ENCODE measurements at places on chromosomes 6 and 20. TPM values are rescaled to one million over a fixed set of nuclear protein-coding genes. Genes with fewer than 3 reads are reported as not detected.

- H3K27ac ChIP-seq = no peak overlapping the region
- H3K4me3 ChIP-seq = no peak overlapping the region
- no peaks in the 10 kb centered on the region for H3K4me1 ChIP-seq
- H3K27me3 ChIP-seq = no peaks in the 10 kb centered on the region
These were observed 62.0 kb downstream of the CARMIL1 start for GRCh38 chr6:25341203-25341552.

The SOX4 gene
- total RNA-seq = 3.8 TPM

The PSORS1C1 gene
- 4.7 TPM for total RNA-seq

DNA sequence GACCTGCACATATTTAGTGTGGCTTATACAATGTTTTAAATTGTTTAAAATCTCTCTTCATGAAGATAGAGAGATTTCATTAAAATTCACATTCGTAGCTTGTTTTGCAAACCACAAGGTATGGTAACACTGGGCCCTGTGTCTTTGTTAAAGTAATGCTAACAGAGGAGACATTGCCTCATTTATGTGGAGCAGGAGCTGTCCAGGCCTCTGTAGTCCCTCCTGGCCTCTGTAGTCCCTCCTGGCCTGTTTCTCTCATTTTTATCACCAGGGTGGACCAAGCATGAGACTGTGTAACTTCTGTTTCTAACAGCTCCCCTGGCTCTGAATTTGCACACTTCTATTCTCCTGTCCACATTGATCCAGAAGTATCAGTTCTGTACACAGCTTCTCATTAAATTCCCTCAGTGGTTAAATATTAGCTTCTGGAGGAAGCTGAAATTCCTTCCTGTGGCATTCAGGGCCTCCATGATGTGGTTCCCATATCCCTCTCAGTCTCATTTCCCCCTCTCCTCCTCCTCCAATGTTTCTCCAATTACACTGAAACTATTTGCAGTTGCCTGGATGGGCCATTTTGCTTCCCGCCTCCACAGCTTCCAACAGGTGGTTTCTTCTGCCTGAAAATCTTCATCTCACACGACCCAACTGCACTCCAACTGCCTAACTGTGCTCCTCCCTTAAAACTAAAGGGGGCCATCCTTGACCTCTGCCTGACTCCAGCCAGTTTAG is 340.4 kb downstream of the SYNE1 start:
- peaks cover 74% of the 10 kb centered on the region for H3K36me3 ChIP-seq
- H3K27ac ChIP-seq = peak overlapping the region; percentile 23
- peaks cover 68% of the 10 kb centered on the region for H3K4me1 ChIP-seq
- no peak for DNase-seq
- no peaks in the 10 kb centered on the region for H3K27me3 ChIP-seq

- no peak for DNase-seq
- H3K27me3 ChIP-seq = no peaks in the 10 kb centered on the region
These were observed 254.0 kb upstream of the GJE1 start for GRCh38 chr6:141878686-141879085.
